ENCODE measurements at places on chromosomes 12 and 14.

- no peaks in the 10 kb centered on the region for H3K27me3 ChIP-seq
- peak; percentile 80 for DNase-seq
- no peaks in the 10 kb centered on the region for H3K4me1 ChIP-seq
- no peaks in the 10 kb centered on the region for H3K36me3 ChIP-seq
Observed at GRCh38 chr14:102314242-102315011, 5.1 kb upstream of the ZNF839 start.

DNA sequence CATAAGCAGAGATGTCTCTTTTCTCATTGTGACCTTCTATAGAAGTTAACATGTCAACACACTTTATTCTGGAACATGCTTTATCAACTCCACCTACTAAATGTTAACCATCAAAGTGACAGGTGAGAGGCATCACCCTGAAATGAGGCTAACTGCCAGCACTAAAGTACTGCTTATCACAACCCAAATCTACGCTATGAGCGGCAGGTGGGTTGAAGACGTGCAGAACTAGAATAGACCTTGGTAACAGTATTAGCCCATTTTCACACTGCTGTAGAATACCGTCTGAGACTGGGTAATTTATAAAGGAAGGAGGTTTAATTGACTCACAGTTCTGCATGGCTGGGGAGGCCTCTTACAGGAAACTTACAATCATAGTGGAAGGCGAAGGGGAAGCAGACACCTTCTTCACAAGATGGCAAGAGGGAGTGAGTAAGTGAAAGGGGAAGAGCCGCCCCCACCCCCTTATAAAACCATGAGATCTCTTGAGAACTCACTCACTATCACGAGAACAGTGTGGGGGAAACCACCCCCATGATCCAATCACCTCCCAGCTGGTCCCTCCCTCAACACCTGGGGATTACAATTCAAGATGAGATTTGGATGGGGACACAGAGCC lies 359.0 kb downstream of the SEC23A start:
- no peak for DNase-seq
- H3K27me3 ChIP-seq, result no peaks in the 10 kb centered on the region
- no peaks in the 10 kb centered on the region for H3K36me3 ChIP-seq
- no peak overlapping the region for H3K4me3 ChIP-seq
- no peak overlapping the region for H3K27ac ChIP-seq

GRCh38 chr12:120199595-120200306 lies 1.2 kb downstream of the RPLP0 start:
- peaks cover 17% of the 10 kb centered on the region for H3K36me3 ChIP-seq
- DNase-seq, result no peak
- H3K4me3 ChIP-seq, result peak overlapping the region; percentile 95
- H3K4me1 ChIP-seq, result peaks cover 2% of the 10 kb centered on the region

GRCh38 chr14:101098641-101099040 lies 195.1 kb upstream of the RTL1 start:
- peak; percentile 97 for DNase-seq
- H3K4me3 ChIP-seq, result no peak overlapping the region
- H3K4me1 ChIP-seq, result peaks cover 6% of the 10 kb centered on the region
- H3K27ac ChIP-seq, result peak overlapping the region; percentile 74
- H3K36me3 ChIP-seq, result no peaks in the 10 kb centered on the region

DNA sequence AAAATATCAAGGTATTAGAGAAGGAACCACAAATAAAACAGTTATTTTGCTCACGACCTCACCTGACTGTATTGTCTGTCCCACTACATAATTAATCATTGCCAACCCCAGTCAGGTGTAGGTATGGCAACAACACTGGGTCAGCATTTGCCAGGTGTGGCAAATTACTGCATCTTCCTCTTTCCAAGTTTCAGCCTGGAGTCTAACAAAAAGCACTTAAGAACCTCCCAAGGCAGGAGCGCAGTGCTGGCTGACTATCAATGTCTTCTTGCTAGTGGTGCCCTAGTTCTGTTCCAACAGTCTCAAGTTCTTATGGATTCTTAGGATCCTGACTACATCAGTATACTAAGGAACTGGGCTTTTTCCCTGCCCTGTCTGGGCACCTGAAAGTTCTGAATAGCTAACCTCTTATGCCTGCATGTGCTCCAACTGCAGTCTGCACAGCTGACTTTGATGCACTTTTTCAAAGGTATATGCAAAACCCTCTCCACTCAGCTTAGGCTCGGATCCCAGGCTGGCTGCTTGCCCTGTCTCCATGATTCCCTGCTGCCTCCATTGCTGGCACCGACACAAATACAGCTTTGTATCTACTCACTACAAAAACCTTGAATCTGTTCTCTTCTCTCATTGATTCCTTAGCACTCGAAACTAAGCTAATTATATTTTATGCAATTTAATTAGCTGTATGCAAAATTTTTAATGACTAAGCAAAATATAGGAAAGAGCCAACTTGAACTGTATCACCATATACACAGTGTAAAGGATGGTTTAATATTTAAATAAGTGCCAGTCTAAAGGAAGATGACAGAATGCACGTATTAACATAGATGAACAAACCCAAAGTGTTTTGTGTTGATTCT lies 113.3 kb downstream of the PRKD1 start:
- no peak overlapping the region for H3K27ac ChIP-seq
- peaks cover 2% of the 10 kb centered on the region for H3K4me1 ChIP-seq
- no peaks in the 10 kb centered on the region for H3K36me3 ChIP-seq
- no peak for DNase-seq
- H3K4me3 ChIP-seq, result no peak overlapping the region

GRCh38 chr14:32102152-32102787 lies 25.2 kb downstream of the ARHGAP5 start:
- H3K4me3 ChIP-seq, result no peak overlapping the region
- no peaks in the 10 kb centered on the region for H3K4me1 ChIP-seq
- no peaks in the 10 kb centered on the region for H3K36me3 ChIP-seq

- no peak overlapping the region for H3K4me3 ChIP-seq
- no peaks in the 10 kb centered on the region for H3K27me3 ChIP-seq
- DNase-seq, result no peak
- no peaks in the 10 kb centered on the region for H3K4me1 ChIP-seq
- H3K27ac ChIP-seq, result no peak overlapping the region
- H3K36me3 ChIP-seq, result no peaks in the 10 kb centered on the region
Observed at GRCh38 chr12:96982671-96983070, 75.6 kb downstream of the NEDD1 start.

DNA sequence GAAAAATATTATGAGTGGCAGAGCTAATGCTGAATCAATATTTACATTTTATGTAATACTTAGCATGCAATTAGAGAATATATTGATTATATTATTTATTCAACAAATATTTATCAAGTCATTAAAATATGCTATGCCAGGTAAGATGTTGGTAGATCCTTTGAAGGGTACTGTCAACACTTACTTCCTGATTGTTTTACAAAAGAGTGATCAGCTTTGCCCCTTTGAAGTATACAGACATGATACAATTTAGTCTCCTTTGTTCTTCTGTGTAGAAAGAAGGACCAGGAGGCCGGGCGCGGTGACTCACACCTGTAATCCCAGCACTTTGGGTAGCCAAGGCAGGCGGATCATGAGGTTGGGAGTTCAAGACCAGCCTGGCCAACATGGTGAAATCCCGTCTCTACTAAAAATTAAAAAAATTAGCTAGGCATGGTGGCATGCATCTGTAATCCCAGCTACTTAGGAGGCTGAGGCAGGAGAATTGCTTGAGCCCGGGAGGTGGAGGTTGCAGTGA lies 73.9 kb upstream of the IFNG-AS1 start:
- H3K27me3 ChIP-seq, result no peaks in the 10 kb centered on the region
- no peak overlapping the region for H3K4me3 ChIP-seq
- no peaks in the 10 kb centered on the region for H3K36me3 ChIP-seq
- no peak for DNase-seq

DNA sequence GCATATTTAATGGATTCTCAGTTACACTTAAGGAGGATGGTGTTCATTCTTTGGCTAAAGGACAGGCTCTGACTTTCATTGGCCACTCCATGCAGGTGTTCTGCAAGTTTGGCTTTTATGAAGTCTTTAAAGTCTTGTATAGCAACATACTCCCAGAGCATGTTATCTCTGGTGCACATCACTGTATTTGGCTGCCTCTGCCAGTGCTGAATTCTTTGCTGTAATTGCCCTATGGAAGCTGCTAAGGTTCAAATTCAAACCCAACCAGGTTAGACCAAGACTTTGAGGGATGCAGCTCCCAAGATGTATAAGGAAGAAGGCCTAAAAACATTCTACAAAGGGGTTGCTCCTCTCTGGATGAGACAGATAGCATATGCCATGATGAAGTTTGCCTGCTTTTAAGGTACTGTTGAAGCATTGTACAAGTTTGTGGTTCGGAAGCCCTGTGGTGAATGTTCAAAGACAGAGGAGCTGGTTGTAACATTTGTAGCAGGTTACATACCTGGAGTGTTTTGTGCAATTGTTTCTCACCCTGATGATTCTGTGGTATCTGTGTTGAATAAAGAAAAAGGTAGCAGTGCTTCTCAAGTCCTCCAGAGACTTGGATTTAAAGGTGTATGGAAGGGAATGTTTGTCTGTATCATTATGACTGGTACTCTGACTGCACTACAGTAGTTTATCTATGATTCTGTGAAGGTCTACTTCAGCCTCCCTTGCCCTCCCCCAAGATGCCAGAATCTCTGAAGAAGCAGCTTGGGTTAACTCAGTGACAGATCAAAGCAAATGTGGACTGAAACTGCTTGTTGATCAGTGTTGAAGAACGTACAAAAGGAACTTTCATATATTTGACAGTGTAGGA lies 19.4 kb downstream of the TMEM116 start:
- H3K27me3 ChIP-seq, result no peaks in the 10 kb centered on the region
- H3K4me1 ChIP-seq, result no peaks in the 10 kb centered on the region
- no peak overlapping the region for H3K27ac ChIP-seq
- no peaks in the 10 kb centered on the region for H3K36me3 ChIP-seq
- no peak for DNase-seq

DNA sequence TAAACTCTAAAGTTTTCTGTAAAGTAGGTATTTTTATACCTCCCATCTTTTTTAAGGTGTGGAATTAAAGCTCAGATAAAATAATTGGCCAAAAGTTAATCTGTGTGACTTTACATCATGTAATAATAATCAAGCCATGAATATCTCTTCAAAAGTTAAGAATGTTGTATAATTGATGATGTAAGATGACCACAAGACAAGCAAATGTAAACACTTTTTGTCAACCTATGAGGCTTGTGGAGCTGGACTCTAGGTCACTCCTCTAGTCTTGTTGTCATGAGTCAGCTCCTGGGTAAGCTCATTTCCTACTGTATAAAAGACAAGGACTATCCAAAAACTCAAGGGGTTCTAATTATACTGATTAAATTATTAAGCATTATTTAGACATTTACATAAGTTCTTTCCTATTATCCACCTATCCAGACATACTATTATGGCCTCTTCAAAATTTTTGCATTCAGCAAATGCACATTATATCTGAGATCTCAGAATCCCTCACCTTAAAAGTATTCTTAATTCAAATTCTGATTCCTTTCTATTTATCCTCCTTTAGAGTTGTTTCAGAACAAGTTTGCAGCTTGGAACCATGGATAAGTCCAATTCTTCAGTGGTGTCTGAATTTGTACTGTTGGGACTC lies at the start of gene OR4K5:
Gene OR4K5, plus strand, starts transcription at position 587 of the 637 bp plus-strand sequence. Its CDS starts 0 bp downstream, at position 587.
- no peaks in the 10 kb centered on the region for H3K4me1 ChIP-seq
- no peaks in the 10 kb centered on the region for H3K27me3 ChIP-seq
- no peak within 1 kb of the TSS for H3K4me3 ChIP-seq

GRCh38 chr12:124379938-124380754 lies 85.3 kb downstream of the RFLNA start:
- H3K27me3 ChIP-seq, result no peaks in the 10 kb centered on the region
- H3K36me3 ChIP-seq, result peaks cover 7% of the 10 kb centered on the region
- DNase-seq, result no peak
- H3K4me3 ChIP-seq, result no peak overlapping the region

DNA sequence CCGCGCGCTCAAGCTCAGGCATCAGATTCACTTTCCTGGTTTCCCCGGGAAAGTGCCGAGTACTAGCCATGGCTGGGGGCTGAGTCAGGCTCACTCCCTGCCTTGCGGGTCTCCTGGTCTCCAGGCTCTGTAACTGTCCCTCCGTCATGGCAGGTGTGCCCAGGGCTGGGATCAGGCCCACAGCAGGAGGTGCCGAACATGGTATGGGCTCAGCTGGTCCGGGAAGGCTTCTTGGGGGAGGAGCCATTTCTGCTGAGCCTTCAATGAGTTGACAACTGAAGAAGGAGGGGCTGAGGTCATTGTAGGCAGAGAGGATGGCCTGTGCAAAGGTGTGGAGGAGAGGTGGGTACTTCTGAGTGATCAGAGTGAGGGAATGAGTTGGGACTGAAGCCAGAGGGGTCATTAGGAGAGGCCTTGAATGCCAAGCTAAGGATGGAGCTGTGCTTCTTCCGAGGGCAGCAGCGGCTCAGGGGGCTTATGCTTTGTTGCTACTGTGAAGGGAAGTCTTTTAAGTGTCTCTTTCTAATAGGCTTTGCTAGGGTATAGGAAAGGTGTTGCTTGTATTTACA lies 769 bp downstream of the EXOC3L4 start:
- no peak for DNase-seq
- no peaks in the 10 kb centered on the region for H3K36me3 ChIP-seq
- H3K27ac ChIP-seq, result no peak overlapping the region
- H3K4me1 ChIP-seq, result peaks cover 2% of the 10 kb centered on the region
- H3K4me3 ChIP-seq, result no peak overlapping the region

DNA sequence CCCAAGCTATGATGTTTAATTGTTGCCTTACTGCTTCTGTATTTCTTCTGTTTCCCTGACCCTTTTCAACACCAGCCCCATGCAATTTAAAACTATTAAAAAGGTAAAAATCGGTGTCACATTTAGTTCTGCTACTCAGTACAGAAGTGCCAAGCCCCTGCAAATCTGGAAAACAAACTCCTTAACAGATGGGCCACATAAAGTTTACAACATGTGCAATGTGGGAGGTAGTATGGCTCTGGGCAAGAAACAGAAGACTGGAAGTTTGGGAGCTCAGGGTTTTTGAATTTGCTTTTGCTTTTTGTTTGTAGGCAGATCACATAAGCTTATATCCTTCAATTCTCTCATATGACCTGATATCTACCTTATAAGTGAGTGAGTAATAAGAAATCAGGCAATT lies 404.0 kb upstream of the ATP2B1 start:
- H3K27me3 ChIP-seq, result no peaks in the 10 kb centered on the region
- no peaks in the 10 kb centered on the region for H3K4me1 ChIP-seq
- H3K4me3 ChIP-seq, result no peak overlapping the region
- no peak for DNase-seq
- no peaks in the 10 kb centered on the region for H3K36me3 ChIP-seq

- no peak overlapping the region for H3K27ac ChIP-seq
- H3K36me3 ChIP-seq, result no peaks in the 10 kb centered on the region
- no peaks in the 10 kb centered on the region for H3K27me3 ChIP-seq
- peaks cover 29% of the 10 kb centered on the region for H3K4me1 ChIP-seq
Observed at GRCh38 chr12:50620109-50620977, 115.6 kb downstream of the DIP2B start.

Data from mesendoderm (in vitro differentiated cells).